ENCODE measurements at places on chromosomes 12 and 14. TPM values are rescaled to one million over a fixed set of nuclear protein-coding genes. Genes with fewer than 3 reads are reported as not detected.

- DNase-seq = no peak
These were observed 457.3 kb downstream of the LRIG3 start for GRCh38 chr12:58463051-58463450.

The KRT5 gene
- not detected for total RNA-seq

- DNase-seq = no peak
These were observed 11.2 kb downstream of the LLPH start for GRCh38 chr12:66119229-66119869.

GRCh38 chr12:102426599-102427542 lies 53.5 kb downstream of the IGF1 start:
- no peak for DNase-seq

The DNAI7 gene
- total RNA-seq = 0.76 TPM

The MGAT4C gene
- total RNA-seq = 0.98 TPM

The CCDC184 gene
- 36.2 TPM for total RNA-seq

DNA sequence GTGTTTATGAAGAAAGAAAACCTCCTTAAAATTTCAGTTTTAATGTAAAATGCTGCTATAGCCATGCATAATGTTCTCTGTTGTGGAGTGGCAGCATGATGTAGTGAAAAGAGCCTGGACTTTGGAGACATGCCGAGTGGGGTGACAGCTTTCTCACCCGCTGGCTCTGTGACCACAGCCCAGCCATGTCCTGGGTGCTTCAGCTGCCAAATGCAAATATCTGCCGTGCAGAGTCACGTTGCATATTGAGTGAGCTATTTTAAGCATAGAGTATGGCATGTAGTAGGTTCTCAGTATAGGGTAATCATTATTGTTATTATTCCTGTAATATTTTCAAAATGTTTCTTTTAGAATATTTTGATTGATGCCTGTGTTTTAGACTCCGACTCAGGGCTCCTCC lies 15.5 kb upstream of the TCTN2 start:
- DNase-seq = no peak

- DNase-seq = no peak
These were observed 245.3 kb downstream of the PDZRN4 start for GRCh38 chr12:41433460-41433859.

The TAS2R43 gene
- total RNA-seq = 1.5 TPM

GRCh38 chr14:71169861-71170260 lies 262.6 kb downstream of the PCNX1 start:
- DNase-seq = no peak

The TAS2R42 gene
- total RNA-seq = not detected

- DNase-seq = peak; percentile 58
These were observed at the start of gene ABCC9 for GRCh38 chr12:21940549-21941505. TSS of gene ABCC9 (minus strand) at chr12:21941426. CDS start at chr12:21936674, 4,752 bp downstream.

The REP15 gene
- 1.6 TPM for total RNA-seq

GRCh38 chr14:21199611-21200560 lies 44.0 kb upstream of the OR5AU1 start:
- no peak for DNase-seq

- DNase-seq = no peak
These were observed 22.3 kb downstream of the GPRC5D start for GRCh38 chr12:12929696-12930095.

GRCh38 chr12:123243671-123244262 lies 10.5 kb downstream of the MTRFR start:
- DNase-seq = no peak

DNA sequence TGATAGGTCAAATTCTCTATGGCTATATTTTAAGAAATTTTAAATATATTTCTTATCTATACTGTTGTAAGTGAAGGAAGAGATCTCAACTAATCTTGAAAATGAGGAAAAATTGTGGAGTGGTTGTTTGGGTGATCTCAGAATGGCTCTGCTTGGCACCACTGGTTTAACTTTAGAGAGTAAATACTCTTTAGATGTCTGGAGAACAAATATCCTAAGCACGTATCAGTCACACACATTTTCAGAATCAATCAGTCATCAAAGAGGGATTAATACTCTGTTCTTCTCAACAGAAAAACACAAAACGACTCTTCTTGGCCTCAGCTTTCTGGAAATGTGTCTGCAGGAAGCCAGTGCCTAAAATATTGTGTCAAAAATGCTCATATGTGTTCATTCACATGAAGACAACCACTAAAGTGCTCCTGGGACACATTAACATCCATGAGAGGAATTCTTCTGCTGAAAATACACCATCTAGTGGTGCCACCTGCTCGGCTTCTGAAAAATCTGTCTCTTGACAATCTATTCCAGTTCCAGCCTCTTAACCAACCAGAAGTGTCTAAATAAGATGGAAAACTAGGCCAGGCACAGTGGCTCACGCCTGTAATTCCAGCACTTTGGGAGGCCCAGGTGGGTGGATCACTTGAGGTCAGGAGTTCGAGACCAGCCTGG lies 81.1 kb upstream of the CCDC198 start:
- DNase-seq = no peak

DNA sequence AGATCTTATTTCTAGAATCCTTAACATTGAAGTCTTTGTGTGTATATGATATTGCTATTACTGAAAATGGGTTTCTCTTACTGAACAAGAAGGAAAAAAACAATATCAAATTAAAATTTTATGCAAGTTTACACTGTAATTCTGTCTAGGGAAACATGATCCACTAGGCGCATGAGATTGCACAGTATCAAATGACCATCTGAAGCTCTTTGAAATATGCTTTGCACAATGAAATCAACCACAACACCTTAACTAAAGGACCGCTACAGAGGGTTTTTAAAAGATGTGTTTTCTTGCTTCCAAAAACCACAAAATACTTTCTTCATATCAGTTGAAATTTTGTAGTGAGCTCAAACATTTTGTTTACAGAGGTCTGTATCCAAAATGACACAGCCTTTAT lies 15.1 kb upstream of the KERA start:
- DNase-seq = no peak

DNA sequence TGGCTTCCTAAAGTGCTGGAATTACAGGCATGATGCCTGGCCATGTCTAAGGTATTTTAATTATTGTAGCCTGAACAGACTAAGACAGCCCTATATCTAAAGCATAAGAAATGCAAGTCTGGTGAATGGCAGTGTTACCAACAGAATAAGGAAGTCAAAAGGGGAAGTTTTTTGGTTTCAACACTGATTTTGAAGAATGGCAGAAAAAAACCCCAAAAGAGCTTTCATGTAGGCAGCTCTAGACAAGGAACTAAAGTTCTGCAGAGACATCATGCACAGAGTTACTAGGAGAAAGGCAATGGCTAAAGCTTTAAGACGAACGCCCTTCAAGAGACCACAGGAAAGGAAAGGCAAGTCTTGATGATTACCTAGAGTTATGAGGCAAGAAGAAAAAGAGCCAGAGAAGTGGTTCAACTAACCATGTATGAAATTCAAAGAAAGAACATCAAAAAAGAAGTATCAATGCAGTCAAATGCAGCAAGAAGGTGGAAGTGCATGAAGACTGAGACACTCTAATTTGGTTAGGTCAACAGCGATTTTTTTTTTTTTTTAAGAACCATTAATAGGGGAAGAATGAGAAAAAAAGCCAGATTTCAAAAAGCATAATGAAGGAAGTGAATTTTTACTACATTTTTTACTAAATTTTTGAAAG lies 50.8 kb downstream of the RPS6KA5 start:
- no peak for DNase-seq

GRCh38 chr14:36208690-36209278 lies 32.3 kb upstream of the PTCSC3 start:
- no peak for DNase-seq

- peak; percentile 76 for DNase-seq
These were observed 570 bp upstream of the FIGNL2 start for GRCh38 chr12:51848841-51849735.

DNA sequence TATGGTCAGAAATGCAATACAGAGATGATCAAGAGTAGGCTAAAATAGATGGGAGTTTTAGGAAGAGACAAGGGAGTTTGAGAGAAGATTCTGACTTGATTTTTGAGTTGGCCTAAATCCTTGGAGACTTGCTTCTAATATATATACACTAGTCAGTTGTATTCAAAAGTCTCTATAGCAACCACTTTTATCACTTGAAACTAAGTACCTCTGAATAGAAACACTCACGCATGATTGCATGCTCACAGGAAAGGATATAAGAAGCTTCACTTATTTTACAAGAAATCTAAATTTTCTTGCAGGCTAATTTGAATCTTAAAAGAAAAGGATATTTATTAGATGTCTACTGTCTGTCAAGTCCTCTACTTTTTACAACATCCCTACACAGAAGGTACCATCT lies 316.8 kb downstream of the SNAPC1 start:
- DNase-seq = no peak

The TROAP gene
- 11.7 TPM for total RNA-seq

The PPM1H gene
- 6.3 TPM for total RNA-seq

GRCh38 chr12:88339254-88339949 lies 197.3 kb downstream of the TMTC3 start:
- no peak for DNase-seq

DNA sequence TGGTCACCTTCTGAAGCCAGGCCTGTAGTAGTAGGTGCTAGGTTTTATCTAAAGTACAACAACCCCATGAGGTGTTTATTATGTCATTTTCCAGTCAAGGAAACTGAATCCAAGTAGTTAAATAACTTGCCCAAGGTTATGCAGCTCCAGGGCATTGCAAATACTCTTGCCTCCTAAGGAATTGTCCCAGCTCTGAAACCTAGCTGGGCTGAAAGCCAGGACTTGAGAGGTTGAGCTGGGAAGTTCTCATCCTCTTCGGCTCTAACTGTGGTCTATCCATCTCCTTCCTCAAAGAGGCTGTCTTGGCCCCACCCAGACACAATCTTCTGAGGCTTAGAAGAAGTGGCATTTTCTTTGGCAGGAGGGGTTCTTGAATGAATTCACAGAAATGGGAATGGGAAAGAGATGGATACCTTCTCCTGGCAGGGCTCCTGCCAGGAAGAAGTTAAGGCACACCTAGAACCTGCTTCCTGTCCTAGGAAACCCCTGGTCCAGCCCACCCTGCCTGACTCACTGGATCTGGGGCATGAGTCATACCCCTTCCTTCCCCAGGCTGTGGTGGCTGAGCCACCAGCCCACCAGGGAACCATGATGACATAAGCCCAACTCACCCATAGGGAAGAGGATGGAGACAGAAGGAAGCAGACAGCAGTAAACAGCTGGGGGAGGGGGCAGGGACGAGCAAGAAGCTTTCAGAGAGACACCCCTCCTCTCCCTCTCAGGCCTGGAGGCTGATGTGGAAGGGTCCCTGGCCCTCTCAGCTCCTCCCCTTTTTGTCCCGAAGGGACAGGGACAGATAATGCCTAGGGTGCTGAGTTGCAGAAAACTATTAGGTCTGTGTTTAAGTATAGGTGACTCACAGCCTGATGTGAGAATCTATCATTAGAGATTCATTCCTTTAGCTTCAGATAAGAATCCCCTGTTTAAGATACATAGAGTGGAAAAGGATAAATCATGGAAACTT lies 2.1 kb upstream of the PLEK2 start:
- DNase-seq = no peak

DNA sequence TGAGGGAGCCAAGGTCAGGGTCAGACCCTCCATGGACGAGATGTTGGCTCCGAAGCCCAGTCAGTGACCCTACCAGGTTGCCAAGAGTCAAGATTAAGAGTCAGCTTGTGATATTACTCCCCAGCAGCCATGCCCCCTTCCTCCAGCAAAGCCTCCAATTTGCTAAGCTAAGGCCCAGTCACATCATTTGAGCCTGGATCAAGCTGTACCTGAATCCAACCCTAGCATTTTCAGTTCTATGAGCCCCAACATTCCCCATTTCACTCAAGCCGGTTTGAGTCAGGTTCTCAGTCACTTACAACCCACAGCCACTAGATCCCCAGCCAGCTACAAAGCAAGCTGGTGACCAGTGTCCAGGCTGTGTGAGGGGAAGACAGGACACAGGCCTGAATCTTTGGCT lies 49.9 kb downstream of the SCARB1 start:
- DNase-seq = no peak

- no peak for DNase-seq
These were observed 9.4 kb upstream of the CIPC start for GRCh38 chr14:77088645-77089044.

GRCh38 chr14:38366374-38366773 lies 110.5 kb upstream of the CLEC14A start:
- DNase-seq = no peak

The NTF3 gene
- total RNA-seq = 5.0 TPM

DNA sequence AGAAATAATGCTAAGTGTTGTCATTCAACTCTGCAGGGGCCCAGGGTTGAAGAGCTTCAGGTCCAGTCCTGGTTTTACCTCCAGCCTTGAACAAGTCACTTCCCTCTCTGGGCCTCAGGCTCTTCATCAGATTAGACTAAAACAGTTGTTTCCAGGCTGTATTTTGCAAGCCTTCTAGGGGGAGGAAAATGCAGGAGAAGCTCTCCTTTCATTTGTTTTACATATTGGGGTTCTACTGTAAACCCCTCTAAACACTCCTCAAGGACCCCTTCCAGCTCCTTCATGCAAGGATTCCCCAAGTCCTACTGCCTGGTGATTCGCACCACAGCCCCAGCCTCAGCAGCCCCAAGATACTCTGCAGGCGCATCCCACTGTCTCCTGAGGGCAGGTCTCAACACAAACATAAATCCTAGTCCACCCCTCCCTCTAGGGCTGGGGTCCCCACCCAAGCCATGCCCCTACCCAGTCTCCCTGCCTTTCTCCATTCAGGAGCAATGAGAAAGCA lies 2.7 kb downstream of the SDR9C7 start:
- no peak for DNase-seq

DNA sequence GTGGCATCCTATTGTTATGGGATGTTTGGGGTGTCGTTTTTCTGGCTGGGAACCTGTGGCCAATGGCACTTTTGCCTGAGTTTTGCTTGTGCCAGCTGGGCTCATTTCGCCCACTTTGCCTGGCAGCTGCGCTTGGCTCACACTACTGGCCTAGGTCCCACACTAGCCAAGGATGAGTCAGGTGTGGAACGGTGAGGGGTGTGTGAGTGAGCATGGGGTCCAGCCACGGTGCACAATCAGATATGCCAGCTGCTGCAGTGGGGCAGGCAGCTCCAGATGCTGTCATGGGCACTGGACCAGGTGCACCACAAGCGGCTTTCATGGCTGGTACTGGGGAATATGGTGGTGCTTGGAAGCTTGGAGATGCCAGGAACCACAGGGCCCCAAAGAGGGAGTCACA lies 21.5 kb downstream of the TRHDE start:
- no peak for DNase-seq

The SPIC gene
- total RNA-seq = not detected

DNA sequence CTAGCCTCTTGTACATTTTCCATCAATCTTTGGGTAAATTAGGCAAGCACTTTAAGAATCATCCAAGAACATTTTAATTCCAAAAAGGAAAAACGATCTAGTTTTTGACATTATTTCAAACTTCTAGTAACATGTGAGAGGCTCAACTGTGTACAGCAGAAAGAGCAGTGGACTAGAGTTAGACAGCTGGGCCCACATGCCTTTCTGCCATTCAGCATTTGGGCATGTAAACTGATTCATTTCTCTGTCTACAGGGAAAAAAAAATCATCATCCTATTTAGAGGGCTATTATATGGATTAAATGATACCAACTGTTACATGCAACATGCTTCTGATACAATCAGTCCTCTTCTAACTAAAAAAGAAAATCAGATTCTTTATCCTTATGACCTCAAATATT lies 17.7 kb downstream of the ATP2B1 start:
- DNase-seq = peak; percentile 46

The OLR1 gene
- total RNA-seq = not detected

GRCh38 chr12:122871851-122872780 lies 23.8 kb downstream of the VPS37B start:
- peak; percentile 61 for DNase-seq

The CD69 gene
- not detected for total RNA-seq

Data from glutamatergic neuron (in vitro differentiated cells).